ENCODE measurements at places on chromosomes 11 and 22.
A peak's percentile ranks its signal among the peaks of the same experiment; 100 is the strongest.

GRCh38 chr11:75345455-75346160 lies 5.9 kb downstream of the ARRB1 start:
- no peak for DNase-seq

GRCh38 chr22:37462983-37463382 lies 23.2 kb downstream of the MFNG start:
- no peak for DNase-seq

DNA sequence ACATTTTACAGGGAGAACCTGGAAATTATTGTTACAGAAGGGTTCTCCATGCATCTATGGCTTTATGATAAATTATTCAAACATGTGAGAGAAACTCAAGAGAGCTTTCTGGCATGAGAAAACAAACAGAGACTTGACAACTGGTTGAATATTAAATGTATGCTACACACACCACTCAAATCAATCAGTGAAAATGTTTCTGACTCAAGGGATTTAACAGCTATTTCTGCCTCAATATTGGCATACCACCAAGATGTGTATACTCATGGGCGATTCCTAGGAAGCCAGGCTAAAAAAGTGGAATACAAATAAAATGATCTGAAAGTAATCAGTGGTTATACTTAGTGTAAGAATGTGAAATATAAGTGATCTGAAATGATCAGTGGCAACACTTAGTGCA lies 15.8 kb upstream of the OR51T1 start:
- DNase-seq, result no peak

DNA sequence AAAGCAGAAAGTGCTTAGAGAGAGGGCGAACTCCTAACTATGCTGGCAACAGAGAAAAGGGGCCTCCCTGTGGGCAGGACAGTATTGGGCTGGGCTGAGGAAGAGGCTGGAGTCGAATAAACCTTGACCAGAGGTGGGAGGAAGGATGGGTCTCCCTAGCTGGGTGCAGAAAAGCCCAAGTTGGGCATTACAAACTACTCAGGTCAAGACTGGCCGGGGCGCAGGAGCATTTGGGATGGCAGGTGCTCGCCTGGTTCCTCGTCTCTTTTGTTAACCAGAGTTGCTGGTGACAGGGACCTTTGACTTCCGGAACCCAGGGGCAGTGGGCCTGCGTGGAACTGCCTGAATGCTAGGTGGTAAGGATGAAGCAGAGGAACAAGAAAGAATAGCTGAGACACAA lies 80.3 kb upstream of the SHISAL1 start:
- DNase-seq, result no peak

DNA sequence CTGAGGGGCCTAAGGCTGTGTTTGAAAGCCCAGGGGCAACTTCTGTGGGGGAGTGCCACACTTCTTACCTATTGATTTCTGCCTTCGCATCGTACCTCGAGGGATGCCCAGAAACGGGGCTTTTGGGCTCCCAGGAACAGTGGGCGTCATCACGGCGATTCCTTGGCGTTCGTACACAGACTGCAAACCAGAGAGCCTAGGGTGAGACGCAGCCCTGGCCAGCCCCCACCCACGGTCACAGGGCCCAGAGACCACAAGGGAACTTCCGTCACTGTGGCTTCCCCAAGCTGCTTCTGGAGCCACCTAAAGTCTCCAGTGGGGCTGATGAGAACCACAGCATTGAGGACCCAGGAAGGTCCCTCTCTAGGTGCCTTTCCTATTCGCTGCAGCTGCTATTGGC lies 91.9 kb downstream of the CTTN start:
- DNase-seq, result no peak

GRCh38 chr11:3995949-3996554 lies 98.5 kb upstream of the RRM1 start:
- DNase-seq, result no peak

GRCh38 chr11:26783997-26784396 lies 62.1 kb upstream of the SLC5A12 start:
- no peak for DNase-seq

DNA sequence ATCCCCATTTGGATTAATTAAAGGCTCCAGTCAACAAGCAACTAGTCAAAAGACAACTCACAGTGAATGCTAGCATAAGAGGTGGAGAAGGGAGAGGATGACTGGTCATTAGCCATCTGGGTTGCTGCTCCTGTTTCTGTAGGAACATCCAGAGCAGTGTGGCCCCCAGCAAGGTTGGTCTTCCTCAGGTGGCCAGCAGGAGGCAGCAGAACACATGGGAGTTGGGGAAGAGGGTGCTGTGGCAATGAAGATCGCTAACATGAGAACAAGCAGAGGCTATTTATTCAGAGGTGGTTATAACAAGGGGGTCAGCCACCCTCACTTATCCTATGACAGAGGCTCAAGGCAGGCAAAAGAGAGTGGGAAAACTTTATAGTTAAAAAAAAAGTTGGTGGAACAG lies 21.3 kb downstream of the IZUMO1R start:
- DNase-seq, result peak; percentile 3

Data from NCI-H446 (cell line).